AG10803 (cell line): ENCODE measurements at places on chromosomes 16 and 17.

GRCh38 chr16:65426484-65426883 is 304.6 kb upstream of the CDH11 start:
- no peak for DNase-seq

DNA sequence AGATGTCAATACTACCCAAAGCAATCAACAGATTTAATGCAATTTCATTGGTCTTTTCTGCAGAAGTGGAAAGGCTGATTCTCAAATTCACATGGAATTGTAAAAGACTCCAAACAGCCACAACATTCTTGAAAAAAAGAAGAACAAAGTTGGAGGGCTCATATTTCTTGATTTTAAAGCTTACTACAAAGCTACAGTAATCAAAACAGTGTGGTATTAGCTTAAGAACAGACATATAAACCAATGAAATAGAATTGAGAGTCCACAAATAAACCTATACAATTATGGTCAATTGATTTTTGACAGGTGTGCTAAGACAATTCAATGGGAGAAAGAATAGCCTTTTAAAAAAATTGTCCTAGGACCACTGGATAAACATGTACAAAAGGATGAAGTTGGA is 14.4 kb upstream of the ABCC1 start:
- DNase-seq: no peak

GRCh38 chr17:70646673-70647072 is 477.3 kb downstream of the KCNJ2 start:
- DNase-seq: no peak

DNA sequence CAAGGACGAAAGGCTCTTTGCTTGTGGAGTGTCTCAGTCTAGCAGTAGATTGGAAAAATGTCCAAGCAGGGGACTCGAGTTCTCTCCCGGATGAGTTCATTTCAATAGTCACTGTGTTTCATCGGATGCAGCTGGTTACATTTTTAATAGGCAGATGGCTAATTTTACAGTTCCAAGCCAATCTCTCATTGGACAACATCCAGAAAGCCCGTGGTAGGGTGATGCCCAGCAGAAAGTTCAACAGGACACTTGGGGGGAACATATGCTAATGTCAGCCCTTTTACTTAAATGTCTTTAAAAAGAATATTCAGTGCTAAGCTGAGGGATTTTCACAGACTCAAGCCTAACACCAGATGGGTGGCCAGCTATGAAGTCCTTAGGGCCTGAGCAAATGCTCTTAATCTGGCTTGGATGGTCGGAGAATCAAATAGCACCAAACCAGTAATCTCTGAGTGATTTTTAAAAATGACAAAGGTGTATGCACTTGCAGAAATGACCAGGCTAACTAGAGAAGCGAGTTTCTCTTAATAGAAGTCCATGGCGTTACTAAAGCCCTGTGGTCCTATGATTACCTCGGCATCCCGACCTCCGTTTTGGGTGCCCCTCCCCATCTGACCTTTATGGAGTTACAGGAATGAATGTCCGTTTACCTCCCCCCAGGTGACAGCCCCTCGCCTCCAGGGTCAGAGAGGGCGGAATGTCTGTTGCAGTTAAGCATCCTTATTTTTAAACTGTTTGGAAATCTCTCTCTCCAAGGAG is 289.2 kb upstream of the SALL1 start:
- DNase-seq: peak; percentile 20

GRCh38 chr17:80058311-80058955 is 22.0 kb downstream of the CCDC40 start:
- DNase-seq: no peak

- no peak for DNase-seq
These were observed 13.2 kb upstream of the ASGR1 start for GRCh38 chr17:7192271-7192937.

GRCh38 chr16:87947356-87948118 is 3.7 kb upstream of the BANP start:
- DNase-seq: no peak

GRCh38 chr17:81537343-81537855 is 9.2 kb downstream of the FSCN2 start:
- DNase-seq: no peak

GRCh38 chr17:39745335-39746144 is 7.8 kb downstream of the GRB7 start:
- DNase-seq: no peak

DNA sequence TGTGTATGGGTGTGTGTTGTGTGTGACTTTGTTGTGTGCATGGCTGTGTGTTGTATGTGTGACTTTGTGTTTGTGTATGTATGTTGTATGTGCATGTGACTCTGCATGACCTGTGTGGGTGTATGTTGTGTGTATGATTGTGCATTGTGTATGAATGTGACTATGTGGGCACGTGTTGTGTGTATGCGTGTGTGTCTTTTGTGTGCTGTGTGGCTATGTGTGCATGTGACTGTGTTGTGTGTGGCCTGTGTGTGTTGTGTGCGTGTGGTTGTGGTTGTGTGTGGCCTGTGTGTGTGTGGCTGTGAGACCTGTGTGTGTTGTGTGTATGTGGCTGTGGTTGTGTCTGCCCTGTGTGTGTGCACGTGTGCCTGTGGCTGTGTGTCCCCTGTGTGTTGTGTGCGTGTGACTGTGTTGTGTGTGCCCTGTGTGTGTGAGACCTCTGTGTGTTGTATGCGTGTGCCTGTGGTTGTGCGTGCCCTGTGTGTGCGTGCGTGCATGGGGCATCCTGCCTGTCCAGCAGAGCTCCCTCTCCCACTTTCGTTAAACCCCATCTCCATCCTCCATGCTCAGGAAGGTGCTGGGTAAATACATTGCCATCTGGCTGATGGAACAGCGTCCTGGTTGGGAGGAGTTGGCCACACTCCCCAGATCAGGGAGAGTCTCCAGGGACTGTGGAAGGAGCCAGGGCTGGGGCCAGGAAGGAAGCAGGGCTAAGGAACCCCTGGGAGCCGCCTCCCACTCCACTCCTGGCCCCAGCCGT is 90.1 kb upstream of the GSE1 start:
- peak; percentile 81 for DNase-seq

- no peak for DNase-seq
These were observed 38.3 kb upstream of the AKAP1 start for GRCh38 chr17:57046749-57047148.

GRCh38 chr17:34581446-34582184 is 2.2 kb downstream of the TMEM132E start:
- DNase-seq: no peak

- peak; percentile 41 for DNase-seq
These were observed 59.1 kb downstream of the SSH2 start for GRCh38 chr17:29870836-29871465.

- no peak for DNase-seq
These were observed 515 bp downstream of the SUMO2 start for GRCh38 chr17:75182319-75182568.

DNA sequence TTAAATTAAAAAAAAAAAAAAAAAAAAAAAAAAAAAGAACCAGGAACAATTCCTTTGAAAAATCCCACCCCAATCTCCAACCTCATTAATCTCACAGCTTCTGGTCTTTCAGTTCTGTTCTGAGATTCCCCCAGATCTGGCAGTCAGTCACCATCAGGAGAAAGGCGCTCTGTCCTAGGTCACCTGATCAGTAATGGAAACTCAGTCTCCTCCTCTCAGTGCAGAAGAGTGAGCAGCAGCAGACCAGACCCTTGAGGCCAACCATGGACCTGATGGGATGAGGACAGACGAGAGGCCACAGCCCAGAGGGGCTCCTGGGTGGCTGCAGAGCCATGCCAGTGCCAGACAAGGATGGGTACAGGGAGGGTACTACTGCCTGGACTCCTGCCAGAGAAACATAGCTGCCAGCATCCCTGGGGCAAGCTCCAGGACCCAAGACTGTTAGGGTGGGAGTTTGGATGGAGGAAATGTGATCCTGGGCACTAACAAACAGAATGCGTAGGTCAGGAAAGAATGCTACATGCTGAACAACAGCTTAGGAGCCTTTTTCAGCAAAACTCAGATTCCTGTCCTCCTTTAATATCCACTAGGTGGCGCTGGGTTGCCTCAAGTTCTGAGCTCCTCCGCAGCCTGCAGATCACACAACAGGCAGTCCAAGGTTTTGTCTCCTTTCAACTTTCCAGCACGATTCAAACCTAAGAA is 28.7 kb downstream of the MPG start:
- peak; percentile 84 for DNase-seq

GRCh38 chr17:33435721-33436301 is 142.7 kb upstream of the ASIC2 start:
- peak; percentile 67 for DNase-seq

DNA sequence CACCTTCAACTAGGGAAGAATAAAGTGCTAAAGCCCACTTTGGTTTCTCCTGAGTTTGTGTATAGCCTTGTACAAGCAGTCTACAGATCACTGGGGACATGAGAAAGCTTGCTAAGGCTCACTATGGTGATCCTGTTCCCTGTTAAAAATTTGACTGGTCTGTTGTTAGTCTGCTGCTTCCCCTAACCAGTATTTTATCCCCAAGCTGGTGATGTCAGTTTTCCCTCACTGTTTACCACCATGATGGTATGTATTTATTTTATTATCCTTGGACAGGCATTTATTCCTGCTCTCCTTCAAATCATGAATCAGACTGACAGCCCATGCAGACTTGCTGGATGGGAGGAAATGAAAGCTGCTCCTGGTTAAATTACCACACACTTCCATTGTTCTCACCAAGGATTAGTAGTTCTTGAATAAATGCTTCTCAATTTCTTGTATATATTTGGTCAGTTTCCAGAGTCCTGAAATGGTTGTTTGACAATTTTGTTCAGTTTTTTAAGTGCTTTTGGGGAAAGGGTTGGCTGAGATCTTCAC is 99.6 kb downstream of the CA4 start:
- no peak for DNase-seq

GRCh38 chr17:48240562-48241130 is 133.1 kb downstream of the SNX11 start:
- DNase-seq: peak; percentile 20

DNA sequence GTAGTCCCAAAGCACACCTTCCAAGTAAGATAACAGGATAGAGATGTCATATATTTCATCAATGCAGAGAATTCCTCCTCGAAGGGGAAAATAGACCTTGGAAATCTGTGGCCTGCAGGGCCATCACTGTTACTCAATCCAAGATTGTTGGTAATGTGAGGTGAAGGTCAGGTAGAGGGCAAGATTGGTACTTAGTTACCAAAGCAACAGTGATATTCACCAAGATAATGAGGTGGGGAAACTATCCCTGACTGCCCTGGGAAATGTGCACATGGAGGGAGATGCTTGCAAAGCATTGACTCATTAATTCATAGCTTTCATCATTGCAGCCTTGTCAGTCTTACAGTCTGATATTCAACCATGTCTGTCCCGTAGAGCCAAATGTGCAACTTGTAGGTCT is 234.1 kb upstream of the MON1B start:
- DNase-seq: no peak

DNA sequence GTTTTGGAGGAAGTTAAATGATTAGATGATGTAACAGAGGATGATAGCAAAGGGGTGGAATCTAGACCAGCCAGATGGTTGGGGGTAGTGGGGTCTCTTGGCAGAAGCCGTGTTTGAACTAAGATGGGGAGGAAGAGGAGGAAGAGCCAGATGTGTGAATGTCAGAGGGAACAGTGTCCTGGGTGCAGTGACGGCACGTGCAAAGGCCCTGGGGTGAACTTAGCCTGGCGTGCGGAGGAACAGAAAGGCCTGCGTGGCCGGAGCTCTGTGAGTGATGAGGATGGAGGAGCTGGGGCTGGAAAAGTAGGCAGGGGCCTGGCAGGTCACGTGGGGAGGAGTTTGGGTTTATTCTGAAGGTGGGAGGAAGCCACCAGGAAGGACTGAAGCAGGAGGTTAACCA is 26.4 kb upstream of the RMI2 start:
- DNase-seq: no peak

- no peak for DNase-seq
These were observed 14.7 kb upstream of the PABPN1L start for GRCh38 chr16:88881007-88881615.

DNA sequence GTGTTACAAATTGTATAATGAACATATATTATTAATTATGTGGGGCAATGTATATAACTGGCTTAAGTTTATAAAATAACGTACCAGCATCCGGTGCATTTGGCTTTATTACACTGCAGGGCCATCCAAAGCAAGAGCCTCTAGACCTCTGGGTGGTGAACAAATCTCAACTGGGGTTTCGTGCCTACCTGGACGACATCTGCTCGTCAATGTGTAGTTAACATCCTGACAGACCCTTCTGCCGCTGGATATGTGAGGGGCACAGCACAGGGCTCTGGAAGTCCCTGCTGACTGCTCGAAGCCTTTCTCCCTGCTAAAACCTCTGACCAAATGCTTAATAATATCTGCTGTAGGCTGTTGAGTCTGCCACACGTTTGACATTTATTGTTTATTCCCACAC is 2.3 kb downstream of the TMEM186 start:
- DNase-seq: no peak

DNA sequence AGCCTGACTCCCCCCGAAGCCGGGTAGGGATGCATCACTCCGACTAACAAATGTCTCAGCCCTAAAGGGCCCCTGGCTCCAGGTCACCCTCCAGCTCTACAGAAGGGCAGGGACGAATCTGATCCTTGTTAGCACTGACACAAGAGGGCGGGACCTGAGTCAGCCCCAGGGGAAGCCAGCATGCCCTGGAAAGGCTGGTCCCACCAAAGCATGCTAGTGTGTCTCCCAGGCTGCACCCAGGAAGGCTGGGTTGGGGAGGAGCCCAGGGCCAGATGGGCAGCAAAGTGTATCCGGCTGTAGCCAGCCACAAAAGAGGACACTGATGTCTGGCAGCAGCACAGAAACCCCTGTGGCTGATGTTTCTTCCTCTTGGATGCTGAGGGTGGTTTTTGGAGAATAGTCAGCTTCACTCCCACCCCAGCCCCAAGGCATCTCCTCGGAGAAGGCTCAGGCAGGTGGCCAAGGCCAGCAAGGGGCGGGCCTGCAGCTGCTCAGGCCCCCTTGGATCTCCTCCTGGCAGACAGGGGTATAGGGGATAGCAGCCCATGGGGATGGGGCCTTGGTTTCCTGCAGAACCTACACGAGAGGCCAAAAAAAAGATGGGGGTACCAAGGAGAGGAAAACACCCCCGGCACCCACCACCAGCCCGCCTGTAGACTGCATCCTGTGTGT is 11.0 kb downstream of the NATD1 start:
- DNase-seq: peak; percentile 35

DNA sequence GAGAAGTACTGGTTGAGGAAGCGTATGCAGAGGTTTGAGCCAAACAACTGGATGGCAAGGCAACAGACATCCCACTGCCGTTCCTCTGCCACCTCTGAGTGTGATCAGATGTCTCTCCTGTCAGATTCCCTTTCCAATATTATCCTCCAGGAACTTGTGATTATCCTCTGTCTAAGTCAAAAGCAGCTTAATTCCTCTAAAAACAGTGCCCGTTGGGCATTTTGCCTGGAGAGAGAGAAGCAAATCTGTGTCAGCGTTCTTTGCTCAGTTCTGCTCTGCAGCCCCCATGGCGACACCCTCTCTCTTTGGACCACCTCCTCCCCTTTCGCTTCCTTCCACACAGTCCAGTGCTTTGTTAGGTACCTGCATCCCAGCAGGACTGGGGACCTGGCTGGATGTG is 56.1 kb upstream of the TBX2 start:
- no peak for DNase-seq

- no peak for DNase-seq
These were observed 3.7 kb downstream of the GP2 start for GRCh38 chr16:20323591-20324117.

GRCh38 chr17:62720126-62720850 is 87.8 kb downstream of the MARCHF10 start:
- no peak for DNase-seq
